ENCODE measurements at places on chromosomes 5 and 9.

DNA sequence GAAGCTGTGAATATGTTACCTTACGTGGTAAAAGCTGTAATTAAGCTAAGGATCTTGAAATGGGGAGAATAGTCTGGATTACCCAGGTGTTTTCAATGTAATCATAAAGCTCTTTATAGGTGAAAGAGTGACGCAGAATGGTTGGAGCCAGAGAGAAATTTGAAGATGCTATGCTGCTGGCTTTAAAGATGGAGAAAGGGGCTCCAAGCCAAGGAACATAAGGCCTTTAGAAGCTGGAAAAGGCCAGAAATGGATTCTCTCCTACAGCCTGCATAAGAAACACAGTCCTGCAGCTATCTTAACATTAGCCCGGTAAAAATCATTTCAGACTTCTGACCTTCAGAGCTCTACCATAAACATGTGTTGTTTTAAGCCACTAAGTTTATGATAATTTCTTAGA, 243.3 kb upstream of the VLDLR start:
- no peak for DNase-seq

DNA sequence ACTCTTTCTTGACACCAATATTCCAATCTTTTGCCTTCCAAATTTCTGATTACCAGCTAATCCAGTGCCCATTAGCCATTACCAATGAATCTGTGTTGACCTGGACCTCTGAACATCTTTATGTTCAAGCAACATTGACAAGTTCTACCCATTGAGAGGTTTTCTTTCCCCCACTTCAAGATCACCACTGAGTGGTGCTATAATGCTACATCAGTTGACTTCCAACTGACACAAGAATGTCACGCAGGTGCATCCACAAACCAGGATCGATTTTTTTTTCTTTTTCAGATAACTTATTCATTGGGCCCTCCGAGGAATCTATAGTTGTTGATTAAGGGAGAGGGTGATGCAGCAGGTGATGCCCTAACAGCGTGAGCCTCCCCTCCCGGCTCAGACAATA, 102.6 kb downstream of the SLC1A3 start:
- DNase-seq, result no peak

DNA sequence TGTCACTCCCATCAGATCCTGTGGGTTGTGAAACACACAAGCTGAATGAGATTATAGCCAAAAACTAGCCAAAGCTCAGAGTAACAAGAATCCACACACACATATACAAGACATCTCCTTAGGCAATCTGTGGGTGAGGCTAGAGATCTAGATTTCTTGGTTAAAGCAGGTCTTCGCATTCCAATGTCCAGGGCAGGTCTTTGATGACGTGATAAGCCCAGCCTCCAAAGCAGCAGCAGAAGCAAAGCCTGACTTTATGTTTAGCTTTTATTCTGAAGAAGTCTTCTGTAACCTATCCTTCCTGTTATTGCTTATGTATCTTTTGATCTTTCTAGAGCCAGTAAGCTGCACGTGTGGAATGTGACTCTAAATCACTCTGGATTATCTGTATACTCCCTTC, 199.1 kb upstream of the SLC30A5 start:
- no peak for DNase-seq

- DNase-seq, result no peak
Observed at GRCh38 chr5:178249191-178249989, 16.8 kb upstream of the PHYKPL start.

DNA sequence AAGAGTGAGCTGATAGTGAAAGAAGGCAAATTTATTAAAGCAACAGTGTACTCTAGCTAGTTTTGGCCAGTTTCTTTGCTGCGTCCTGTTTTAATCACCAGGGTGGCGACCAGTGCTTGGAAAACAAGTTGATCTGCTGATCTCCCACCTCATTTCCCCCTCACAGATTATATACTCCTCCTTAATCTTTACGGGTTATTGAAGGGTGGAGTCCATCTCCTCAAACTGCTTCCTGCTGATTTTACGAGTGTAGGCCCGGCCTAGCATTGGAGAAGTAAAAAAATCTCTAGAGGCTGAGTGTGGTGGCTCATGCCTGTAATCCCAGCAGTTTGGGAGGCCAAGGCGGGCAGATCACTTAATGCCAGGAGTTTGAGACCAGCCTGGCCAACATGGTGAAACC, 14.0 kb upstream of the CFAP95 start:
- DNase-seq, result no peak

- no peak for DNase-seq
Observed at GRCh38 chr5:141906972-141907371, 16.7 kb upstream of the DELE1 start.

- no peak for DNase-seq
Observed at GRCh38 chr5:149203921-149204441, 62.7 kb downstream of the ABLIM3 start.

DNA sequence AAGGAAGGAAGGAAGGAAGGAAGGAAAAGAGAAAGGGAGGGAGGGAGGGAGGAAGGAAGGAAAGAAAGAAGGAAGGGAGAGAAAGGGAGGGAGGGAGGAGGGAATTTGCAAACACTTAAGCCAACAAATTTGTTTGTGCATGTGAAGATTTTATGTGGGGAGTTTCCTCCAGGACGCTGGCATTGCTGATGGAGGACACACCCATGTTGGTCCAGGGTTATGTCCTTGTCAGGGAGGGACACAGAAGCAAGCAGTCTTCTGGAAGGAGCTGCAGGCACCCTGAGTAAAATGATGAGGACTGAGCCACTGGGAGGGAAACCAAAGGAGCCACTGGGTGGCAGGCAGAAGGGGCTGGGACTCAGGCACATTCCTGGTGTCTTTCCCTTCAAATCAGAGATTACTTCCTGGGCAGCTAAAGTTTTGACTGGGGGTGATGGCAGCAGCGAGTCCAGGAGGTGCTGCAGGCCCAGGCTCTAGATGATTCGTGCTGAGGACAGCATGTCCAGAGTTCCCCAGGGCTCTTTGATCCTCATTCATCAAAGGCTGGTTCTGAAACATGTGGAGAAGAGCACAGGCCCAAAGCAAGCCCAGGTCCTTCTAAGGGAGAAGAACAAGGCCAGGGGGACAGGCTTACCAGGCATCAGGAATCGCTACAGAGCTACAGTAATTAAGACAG, 109.2 kb downstream of the PAX5 start:
- DNase-seq, result no peak

GRCh38 chr9:136552117-136552703, 6.4 kb upstream of the NOTCH1 start:
- DNase-seq, result no peak

GRCh38 chr5:33010846-33011245, 299.7 kb downstream of the NPR3 start:
- no peak for DNase-seq

DNA sequence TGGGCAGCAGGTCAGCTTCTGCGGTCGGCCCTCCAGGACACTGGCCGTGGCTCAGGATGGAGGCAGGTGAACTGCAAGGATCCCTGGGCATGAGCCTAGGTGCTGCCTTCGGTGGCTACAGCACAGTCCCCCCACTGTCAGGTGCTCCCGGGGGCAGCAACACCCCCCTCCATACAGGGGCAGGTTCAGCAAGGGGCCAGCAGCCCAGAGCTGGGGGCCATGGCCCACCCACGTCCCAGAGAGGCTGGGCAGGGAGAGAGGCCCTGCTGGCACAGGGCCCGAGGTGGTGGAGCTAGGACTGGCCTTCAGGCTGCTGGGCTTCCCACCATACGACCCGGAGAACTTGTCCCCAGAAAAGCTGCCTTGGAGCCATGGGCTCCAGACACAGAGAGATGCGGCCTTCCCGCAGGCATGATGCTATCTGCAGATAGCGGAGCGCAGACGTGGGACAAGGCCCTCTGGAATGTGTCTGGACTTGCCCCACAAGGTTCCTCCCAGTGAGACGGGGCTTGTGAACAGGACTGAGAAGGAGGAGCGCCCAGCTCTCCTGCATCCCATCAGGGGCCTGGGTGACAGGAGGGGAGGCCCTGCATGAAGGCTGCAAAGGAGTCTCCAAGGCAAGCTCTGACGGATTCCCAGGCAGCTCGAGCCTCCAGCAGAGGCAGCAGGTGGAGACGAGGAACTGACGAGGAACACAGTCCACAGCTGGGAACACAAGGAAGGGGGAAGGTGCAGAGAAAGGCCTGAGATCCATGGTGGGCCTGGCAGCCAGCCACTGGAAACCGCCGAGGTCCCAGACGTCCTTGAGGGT, 111.1 kb downstream of the VAV2 start:
- no peak for DNase-seq

DNA sequence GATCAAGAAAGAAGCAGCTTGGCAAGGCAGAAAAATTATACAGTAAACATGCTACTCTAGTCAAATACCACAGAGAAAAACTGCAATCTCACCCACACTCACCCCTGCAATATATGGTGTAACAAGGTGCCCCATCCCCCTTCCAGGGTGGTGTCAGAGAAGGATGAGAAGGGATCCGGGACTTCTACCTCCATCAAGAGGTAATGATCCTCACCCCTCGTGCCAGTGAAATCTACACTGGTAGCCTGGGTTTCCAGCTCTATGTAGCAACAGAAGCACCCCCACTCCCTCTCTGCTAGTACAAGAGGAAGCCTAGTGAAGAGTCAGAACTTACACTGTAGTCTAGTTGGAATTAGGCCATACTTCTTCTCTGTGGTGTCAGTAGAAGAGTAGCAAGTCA, 18.9 kb downstream of the SLCO4C1 start:
- no peak for DNase-seq

GRCh38 chr9:127776195-127776923, 2.1 kb downstream of the SH2D3C start:
- DNase-seq, result no peak

DNA sequence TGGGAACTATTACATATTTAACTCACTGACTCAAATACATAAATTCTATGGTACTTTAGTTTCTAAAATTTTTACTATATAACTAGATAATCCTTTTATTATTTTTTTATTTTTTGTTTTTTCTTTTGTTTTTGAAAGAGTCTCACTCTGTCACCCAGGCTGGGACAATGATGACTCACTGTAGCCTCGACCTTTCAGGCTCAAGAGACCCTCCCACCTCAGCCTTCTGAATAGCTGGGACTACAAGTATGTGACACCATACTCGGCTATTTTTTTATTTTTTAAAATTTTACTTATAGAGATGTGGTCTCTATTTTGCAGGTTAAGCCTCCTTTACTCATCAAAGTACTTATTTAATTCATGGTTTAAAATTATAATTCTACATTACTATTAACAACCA, 92.2 kb upstream of the SLCO4C1 start:
- DNase-seq, result no peak

GRCh38 chr9:129241725-129242124, 63.7 kb upstream of the IER5L start:
- DNase-seq, result no peak

DNA sequence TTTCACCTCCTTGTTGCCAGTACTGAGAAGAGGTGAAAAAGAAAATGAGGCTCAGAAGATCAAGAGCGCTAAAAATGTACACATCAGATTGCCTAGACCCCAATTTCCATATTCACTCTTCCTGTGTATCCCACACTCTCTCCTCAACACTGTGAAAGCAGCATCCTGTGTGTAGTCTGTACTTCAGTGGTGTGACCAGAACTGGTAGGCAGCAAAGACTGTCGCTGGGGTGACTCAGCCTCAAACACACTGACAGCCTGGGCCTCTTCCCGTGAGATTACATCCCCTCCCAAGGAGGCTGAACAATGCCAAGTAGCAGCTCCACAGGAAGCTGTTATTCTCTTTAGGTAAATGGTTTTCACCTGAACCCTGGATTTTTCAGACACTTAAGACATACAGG, 135.5 kb downstream of the CCDC192 start:
- DNase-seq, result no peak

DNA sequence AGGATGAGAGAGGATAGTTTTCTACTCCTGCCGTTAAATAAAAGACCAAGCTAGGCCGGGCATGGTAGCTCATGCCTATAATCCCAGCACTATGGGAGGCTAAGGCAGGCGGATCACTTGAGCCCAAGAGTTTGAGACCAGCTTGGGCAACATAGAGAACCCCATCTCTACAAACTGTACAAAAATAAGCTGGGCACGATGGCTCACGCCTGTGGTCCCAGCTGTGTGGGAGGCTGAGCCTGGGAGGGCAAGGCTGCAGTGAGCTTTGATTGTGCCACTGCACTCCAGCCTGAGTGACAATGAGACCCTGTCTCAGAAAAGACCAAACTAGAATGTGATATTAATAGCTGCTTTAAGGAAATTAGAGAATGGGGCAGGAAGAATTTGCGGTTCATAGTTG, 158.4 kb downstream of the NIPBL start:
- no peak for DNase-seq

DNA sequence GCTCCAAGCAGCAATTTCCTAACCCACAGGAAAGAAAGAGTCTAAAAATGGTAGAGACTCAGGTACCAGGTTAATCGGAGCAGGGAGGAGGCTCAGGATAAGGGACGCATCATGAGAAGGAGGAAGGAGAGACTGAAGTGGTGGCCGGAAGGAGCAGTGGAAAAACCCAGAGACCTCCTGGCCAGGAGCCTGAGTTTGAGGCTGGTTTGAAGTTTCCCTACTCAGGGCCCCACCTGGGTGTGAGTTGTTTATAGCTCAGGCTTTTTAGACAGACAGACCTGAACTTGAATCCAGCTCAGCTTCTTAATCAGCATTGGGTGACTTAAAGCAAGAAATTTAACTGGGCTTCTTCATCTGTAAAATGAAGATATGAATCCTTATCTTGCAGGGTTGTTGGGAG, 11.9 kb upstream of the AQP7 start:
- DNase-seq, result no peak

DNA sequence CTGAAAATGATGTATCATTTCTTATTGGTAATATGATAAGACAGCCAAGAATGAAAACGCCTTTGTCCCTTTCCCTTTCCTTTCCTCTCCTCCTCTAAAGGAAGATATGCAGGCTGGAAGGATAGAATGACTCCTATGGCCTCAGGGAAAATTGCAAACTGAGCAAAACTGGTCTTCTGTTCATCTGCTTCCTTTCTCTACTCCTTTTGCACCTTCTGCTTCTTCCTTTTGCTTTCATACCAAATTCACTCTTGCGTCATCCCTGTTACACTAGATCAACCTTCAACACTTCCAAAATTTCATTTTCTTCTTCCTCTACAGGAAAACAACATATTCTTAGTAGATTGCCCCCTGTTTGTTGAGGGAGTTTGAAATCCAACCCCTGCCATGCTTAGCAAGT, 234.1 kb downstream of the ADAMTS6 start:
- no peak for DNase-seq

DNA sequence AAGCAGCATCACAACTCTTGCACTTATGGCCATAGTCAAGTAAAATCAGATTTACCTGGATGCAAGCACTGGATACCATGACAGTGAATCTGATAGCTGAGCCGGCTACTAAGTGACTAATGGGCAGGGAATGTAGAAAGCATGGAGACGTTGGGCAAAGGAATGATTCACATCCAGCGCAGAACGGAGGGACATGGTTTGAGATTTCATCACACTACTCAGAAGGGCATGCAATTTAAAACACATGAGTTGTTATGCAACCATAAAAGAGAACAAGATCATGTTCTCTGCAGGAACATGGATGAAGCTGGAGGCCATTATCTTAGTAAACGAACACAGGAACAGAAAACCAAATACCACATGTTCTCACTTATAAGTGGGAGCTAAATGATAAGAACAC, 169.1 kb upstream of the PIK3R1 start:
- DNase-seq, result no peak

- DNase-seq, result no peak
Observed at GRCh38 chr5:91521334-91521733, 138.2 kb upstream of the ARRDC3 start.

- DNase-seq, result no peak
Observed at GRCh38 chr9:104206766-104207165, 112.7 kb downstream of the SMC2 start.

All from NCI-H774 (cell line).